ENCODE measurements at places on chromosomes 1 and 21.

- no peak for DNase-seq
Observed at GRCh38 chr21:21997390-21998333, 999.5 kb downstream of the NCAM2 start.

- no peak for DNase-seq
Observed at GRCh38 chr1:112954945-112955772, 837 bp downstream of the SLC16A1 start.

DNA sequence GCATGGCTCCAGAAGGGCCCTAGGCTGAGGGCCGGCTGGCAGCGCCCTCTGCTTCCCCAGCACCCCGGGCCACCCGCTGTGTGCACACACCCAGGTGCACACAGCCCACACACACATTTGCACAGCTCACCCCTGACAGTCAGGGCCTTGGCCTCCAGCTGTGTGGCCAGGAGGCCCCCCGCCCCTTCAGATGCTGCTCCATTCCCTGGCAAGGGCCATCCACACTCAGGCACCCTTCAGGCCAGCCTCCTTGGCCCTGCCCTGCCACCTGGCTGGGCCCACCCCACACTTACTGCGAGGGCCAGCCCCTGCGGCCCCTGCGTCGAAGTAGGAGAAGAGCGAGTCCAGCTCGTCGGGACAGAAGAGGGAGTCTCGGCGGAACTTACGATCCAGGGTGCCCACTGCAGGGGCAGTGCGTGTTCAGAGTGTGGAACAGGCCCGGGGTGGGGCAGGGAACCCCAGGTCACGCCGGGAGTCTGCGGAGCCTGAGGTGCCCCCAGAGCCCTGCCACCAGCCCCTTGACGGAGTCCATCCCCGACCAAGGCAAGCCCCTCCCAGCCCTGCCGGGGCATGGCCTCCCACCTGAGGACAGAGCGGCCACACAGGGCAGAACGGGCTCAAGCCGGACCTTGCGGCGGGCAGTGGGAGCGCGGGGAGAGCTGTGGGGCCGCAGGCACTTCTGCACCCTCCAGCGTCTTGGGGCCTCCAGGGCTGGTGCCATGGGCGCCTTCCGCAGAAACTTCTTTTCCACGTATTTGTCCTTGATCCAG is 12.4 kb downstream of the ACAP3 start:
- DNase-seq, result no peak

DNA sequence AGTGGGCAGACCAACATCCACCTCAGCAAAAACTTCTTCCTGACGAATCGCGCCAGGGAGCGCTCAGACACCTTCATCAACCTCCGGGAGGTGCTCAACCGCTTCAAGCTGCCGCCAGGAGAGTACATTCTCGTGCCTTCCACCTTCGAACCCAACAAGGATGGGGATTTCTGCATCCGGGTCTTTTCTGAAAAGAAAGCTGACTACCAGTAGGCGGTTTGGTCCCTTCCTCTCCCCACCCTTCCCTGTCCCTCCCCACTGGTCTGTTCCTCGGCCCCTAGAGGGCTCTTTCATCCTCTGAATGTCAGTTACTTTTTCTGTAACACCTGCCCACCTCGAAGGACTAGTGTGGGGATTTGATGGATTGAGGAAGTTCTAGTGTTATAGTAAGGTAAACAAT is 46.9 kb downstream of the CAPN2 start:
- DNase-seq, result no peak

GRCh38 chr1:233088613-233089012 is 138.2 kb downstream of the NTPCR start:
- no peak for DNase-seq

DNA sequence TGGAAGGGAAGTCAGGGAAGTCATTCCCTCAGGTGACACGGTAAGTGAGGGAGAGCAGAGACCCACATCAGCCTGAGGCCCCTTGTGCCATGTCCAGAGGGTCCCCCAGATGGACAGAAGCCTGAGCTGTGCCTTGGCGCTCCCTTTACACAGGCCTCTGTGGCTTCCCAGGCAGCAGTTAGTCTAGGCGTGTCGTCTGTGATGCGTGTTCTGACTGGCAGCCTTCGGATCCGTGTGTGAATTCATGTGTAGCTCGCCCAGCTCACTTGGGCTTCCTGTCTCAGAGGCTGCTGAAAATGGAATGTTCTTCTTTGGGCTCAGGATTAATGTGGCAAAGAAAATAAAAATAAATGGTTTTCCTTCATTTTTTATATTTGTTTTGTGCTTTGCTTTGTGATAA is 28.3 kb downstream of the PRMT2 start:
- DNase-seq, result no peak

GRCh38 chr1:24930260-24931145 is at the start of gene RUNX3:
TSS of gene RUNX3 (minus strand) at chr1:24930276. CDS start at chr1:24929868, 408 bp downstream.
- no peak for DNase-seq

GRCh38 chr1:1606232-1606631 is 6.3 kb upstream of the FNDC10 start:
- DNase-seq, result no peak
